Anterior cingulate cortex (tissue), 58 donors: ENCODE measurements at places on chromosomes 12 and 14.

DNA sequence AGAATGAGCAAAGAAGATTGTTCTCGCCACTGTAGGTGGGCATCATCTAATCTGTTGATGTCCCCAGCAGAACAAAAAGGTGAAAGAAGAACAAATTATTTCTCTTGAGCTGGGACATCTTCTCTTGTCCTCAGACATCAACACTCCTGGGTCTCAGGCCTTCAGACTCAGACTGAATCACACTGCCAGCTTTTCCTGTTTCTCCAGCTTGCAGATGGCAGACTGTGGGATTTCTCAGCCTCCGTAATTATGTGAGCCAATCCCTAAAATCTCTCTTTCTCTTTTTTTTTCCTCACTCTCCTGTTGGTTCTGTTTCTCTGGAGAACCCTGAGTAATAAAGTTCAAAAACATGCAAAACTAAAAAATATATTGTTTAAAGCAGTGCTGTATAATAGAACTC, 3.7 kb upstream of the TMPRSS12 start:
- no peak for DNase-seq

- no peak for DNase-seq
Measured at GRCh38 chr14:50647282-50647681, 20.8 kb downstream of the SAV1 start.

DNA sequence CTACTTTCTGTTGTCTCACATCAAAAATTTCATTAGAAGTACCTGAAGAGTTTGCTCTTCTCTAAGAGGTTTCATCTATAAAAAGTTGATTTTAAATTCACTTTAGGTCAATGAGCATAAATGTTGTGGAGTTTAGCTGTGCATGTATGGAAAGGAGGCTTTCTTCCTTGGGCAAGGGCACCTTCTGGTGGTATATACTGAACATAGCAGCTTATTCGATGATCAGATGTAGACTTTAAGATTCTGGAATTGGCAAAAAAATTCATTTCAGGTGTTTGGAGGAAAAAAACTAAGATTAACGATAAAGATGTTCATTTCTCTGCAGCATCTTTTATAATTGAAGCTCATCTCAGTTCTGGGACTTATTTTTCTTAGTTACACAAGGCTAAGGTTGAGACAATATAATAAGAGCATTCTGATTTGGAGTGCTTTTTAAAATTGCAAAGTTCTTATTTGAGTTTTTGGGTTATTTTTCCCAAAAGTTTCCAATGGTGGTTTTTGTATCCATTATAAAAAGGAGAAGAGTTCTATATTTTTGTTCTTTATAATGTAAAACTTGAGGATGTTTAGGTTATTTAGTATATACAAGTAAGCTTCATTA, 46.8 kb downstream of the TMEM117 start:
- peak; percentile 15 for DNase-seq

- no peak for DNase-seq
Measured at GRCh38 chr12:108597559-108598471, at the start of gene TMEM119. Gene TMEM119, minus strand, starts transcription at chr12:108598084. Its CDS starts 5,701 bp downstream, at chr12:108592383.

DNA sequence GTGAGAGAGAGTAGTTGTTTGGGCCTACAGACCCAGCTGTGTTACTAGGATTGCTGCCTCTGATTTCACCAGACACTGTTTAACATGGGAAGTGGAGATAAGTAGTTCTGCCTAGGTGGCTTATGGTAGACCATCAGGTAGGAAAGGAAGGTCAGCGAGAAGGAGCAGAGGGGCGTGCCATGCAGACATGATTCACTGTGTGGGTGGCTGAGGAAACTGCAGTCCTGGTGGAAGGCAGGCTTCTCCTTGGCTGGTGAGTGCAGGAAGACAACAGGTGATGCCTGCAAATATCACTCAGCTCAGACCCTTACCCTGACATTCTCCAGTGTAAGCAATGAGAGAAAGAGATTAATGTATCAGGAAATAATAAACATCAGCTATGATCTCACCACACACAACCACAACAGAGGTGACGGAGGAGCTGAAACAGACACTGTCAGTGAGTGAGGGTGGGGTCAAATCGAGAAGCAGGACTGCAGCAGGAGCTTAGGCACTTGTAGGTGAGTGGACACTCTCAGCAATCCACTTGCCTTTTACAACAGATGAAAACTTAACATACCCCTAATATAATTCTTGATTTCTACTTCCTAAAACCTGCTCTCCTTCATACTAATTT, 2.1 kb upstream of the PRR4 start:
- no peak for DNase-seq

- no peak for DNase-seq
Measured at GRCh38 chr14:93305725-93306418, 27.0 kb downstream of the BTBD7 start.

DNA sequence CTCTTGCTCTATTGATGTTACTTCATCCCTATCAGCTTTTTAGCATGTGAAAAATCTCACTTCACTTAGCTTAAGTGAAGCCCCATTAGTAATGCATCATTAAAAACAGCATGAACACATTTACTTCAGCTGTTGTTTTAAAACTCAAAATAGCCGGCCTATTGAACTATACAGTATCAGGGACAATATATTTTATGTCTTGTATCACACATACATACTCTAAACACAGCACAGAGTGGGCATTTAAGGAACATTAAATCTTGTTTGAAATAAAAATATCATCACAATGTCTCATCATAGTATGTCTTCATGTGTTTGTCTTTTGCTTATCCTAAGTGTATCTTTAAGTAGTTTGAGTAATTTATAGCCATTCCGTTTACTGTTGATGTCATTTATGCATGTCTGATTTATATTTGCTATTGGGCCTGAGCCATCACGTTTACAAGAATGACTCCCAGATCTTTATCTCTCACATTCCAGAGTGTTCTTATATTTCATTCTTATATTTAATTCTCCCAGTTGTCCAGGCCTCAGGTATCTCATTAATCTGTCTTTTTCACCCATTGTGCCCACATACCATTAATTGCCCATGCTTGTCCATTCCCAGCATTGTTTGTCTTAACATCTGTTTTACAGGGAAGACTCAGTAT, 57.5 kb downstream of the ARHGAP5 start:
- no peak for DNase-seq

DNA sequence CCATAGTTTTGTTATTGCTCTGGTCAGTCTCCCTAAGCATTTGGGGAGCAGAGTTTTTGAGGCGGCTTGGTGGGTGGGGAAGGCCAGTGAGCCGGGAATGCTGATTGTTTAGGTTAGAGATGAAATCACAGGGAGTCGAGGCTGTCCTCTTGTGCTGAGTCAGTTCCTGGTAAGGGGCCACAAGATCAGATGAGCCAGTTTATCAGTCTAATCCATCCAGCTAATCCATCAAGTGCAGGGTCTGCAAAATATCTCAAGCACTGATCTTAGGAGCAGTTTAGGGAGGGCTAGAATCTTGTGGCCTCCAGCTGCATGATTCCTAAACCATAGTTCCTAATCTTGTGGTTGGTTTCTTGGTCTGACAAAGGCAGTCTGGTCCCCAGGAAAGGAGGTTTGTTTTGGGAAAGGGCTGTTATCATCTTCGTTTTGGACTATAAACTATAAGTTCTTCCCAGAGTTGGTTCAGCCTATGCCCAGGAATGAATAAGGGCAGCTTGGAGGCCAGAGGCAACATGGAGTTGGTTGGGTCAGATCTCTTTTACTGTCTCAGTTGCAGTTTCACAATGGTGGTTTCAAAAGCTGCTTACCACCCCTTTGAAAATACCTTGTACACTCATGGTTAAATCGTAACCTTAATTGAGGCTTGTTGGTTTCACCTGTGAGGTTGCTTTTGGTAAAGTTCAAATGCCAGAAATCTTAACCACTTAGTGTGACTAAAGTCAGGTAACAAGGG, 33.6 kb upstream of the HIGD1C start:
- no peak for DNase-seq

DNA sequence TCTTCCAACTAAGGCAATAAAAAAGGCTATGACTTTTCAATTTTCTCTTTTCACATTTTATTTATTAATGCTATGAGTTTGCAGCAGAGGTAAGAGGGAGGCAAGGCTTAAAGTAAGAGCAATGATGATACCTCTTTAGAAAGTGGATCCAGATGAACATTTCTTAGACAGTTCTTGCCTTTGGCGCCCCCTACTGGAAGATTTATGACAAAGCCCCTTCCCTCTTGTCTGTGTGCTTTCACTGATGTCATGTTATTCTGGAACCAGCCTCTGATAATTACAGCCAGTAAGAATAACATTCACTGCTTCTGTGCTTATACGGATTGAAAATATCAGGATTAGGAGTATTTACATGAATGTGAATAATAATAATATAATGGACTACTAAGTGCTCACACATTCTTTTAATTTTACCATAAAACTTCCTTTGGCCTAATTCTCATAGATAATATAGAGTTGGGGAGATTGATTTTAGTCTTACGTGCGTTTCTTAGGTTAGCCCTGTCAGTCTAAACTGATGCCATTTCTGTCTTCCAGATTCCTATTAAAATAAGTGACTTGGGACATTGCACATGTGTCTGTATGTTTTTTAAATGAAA, 1929.9 kb upstream of the SEL1L start:
- DNase-seq, result no peak

DNA sequence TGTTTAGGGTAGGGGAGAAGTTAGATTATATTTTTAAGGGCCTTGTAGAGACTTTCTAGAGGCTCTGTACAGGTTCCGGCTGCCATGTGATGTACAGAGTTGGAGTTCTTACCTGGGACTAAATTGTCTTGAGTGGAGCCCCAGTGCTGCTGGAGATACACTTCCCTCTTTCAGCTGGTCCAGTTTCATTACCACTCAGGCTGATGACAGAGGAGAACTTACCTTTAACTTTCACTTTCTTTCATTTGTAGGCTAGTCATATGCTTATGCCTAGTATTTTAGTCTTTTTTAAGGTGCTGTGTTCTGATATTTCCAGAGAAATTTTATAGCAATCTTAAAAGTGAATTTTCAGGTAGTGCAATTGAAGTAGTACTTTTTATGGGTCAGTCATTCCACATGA, 117.3 kb downstream of the ERC1 start:
- DNase-seq, result no peak

DNA sequence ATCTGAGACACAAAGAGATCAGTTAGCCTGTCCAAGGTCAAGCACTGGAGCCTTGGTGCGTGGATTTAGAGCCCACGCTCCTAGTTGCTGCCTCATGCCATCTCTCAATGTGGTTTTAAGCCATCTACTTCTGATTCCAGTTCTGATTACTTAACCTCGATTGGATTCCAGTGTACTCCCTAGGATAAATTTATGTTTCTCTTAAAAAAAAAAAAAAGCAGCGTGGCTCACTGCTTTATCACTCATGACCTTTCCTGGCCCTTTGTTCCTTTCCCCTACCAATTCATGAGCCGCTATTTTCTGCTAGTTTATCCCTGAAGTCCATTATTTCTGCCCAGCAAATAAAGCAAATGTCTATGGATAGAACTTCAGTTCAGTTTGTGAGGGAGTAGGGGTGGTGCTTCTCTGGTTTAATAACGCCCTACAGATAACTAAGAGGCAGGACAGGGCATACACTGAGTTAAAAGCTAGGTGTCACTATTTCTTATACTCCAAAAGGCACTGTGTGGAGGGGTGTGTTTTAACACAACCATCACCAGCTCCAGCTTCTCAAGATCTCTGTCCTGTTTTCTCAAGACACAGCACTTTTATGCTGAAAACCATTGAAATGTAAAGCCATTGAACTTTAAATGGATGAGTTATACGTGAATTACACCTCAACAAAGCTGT, 9.8 kb upstream of the PARP11 start:
- no peak for DNase-seq

- peak; percentile 58 for DNase-seq
Measured at GRCh38 chr14:90545966-90546751, 149.3 kb downstream of the CALM1 start.

DNA sequence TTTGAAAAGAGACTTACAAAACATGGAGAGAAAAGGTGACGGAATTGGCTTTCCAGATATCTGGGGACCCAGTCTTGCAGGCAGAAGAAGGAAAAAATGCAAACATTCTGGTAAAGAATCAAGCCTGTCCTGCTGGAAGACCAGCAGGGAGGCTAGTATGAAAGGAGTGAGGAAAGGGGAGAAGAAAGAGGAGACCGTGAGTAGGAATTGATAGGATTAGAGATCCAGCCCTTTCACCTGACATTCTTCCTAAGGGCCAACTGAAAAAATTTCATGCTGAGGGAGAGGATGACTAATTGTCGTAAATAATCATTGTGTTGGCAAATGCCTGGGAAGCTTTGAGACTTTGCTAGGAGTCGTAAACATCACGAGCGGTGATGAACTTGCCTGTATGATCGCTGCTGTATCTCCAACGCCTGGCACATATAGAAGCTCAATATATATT, 12.1 kb downstream of the BHLHE41 start:
- DNase-seq, result no peak

- DNase-seq, result peak; percentile 5
Measured at GRCh38 chr14:88961214-88961613, 136.8 kb downstream of the TTC8 start.

- DNase-seq, result peak; percentile 39
Measured at GRCh38 chr14:104977681-104978653, at the start of gene AHNAK2. Gene AHNAK2, minus strand, starts transcription at chr14:104978374. Its CDS starts 137 bp downstream, at chr14:104978237.

DNA sequence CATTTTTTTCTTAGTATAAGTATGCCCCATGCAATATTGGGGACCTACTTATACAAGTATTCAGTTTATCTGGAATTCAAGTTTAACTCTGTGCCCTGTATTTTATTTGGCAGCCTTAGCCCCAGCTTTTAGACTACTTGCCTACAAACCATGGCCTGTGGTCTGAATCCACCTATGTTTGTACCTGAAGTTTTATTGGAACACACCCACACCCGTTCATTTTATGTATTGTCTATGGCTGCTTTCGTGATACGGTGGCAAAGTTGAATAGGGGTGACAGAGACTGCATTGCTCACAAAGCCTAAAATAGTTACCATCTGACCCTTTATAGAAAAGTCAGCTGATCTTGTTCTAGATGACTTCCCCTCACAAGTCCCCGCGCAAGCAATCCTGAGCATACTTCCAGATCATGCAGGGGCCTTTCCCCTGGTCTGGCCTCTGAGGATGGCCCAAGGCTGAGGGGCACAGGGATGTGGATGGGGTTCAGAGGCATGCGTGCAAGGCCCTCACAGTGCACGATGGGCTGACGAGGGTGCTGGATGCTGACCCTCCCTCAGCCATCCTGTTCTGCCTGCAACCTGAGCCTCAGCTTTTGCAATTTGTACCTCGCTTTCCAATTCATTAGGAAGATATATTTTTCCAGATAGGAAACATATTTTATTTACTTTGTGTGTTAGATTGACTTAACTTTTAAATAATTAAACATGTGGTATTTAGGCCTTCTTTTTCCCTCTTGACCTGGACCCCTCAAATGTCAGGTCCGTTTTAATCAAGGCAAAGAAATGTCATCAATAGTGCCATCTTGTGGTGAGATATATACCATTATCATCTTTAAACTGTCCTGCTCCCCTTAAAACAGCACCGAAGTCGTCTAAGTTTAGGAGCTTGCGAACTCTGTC, 527.3 kb upstream of the CCDC196 start:
- DNase-seq, result no peak

- DNase-seq, result no peak
Measured at GRCh38 chr14:96482986-96483385, 19.2 kb upstream of the PAPOLA start.

- DNase-seq, result no peak
Measured at GRCh38 chr14:89849931-89850330, 104.6 kb downstream of the EFCAB11 start.

- DNase-seq, result no peak
Measured at GRCh38 chr14:89298056-89298834, 118.8 kb downstream of the FOXN3 start.
